ENCODE measurements at places on chromosomes 7 and 10.

DNA sequence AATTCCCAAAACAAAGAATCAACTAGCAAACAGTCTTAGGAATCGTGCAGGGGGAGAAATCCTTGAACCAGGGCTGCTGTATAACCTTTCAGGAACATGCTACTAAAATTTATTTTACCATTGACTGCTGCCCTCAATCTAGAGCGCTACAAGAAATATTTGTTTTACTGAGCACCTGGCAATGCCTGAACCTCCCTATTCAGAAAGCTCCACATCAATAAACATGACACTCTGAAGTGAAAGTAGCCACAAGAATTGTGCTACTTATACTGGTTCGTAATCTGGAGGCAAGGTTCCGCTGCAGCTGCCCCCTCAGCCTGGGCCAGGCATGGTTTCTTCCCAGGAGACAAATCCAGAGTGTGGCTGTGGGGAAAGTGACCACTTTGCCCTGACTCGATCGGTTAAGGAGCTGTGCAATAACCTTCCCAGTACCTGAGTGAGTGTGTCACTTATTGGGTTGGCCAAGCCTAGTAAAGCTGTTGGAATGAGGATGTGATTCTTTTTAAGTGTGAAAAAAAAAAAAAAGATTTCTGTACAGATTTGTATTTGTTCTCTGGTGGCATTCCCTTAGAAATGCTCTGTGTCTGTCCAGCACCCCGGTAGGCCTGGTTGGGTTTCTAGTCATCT is 7.7 kb downstream of the VWA2 start:
- DNase-seq: no peak

- DNase-seq: no peak
Observed at GRCh38 chr10:88121361-88121760, 257.9 kb downstream of the PTEN start.

GRCh38 chr7:109178342-109178741 is 608.7 kb downstream of the DNAJB9 start:
- DNase-seq: no peak

DNA sequence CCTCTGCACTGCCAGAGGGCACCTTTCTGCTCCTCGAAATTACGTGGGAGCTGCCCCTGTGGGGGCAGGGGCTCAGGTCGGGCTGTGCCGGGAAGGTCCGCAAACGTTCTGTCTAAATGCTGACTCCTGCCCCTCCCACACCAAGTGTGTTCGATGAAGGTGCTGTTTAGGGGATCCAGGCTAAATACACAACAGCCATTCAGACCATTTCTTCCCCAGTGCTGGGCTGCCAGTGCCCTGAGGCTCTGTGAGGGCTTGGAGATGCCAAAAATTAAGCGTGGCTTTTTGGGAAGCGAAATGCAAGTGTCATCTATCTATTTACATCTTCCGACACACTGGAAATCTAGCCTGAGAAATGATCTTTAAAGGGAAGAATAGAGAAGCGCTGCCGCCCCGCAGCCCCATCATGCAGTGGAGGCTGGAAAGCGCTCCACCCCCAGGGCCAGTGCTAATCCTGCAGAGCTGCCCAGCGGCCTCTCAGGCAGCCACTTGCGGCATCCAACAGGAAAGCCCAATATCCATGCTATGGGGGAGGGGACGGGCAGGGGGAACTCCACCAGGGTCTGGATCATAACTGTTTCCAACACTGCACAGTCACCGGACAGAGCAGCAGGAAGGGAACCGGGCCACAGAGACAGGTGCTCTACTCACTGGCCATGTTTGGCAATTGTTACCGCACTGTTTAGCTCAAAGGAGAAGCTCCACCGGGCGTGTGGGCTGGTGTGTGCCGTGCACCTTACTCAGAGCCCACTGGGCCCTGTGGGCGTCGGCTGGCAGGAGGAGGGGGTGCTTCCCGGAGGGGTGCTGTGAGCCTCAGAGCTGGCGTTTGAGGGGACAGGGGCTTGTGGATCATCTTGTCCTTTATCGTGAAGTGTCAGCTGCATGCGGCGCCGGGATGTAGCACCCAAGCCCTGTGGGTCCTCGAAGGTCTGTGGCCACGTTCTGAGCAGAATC is 205.5 kb downstream of the DNAJB6 start:
- no peak for DNase-seq

GRCh38 chr10:126398924-126399323 is 10.6 kb upstream of the ADAM12 start:
- DNase-seq: no peak

DNA sequence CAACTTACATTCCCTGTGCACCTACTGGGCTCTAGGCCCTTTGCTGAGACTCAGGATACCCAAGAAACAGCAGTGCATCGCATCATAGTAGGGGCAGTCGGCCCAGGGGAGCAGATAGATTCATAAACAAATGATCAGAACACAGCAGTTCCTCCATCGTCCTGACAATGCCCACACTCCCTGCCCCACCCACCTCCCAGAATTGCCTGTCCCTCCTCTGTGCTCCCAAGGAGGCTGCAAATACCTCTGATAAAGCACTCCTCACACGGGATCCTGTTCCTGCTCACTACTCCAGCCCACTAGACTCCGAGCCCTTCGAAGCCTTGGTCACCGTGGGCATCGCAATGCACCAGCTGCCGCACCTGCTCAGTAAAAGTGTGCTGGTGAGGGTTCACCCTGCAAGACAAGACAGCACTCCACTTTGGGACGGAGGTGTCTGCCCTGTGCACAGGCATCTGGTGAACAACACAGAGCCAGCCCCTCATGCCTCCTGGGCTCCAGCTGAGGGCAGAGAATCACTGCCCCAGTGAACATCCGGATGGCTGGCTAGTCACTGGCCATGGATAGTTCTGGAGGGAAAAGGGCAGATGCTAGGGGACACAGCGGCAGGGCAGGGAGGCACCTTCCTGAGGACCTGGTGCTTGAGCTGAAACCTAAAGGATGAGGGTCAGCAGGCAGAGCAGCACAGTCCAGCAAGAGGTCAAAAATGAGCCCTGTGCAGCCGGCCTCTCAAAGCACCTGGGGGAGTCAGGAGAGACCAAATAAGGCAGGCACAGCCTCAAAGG is 60.7 kb downstream of the TNS3 start:
- no peak for DNase-seq

- DNase-seq: no peak
Observed at GRCh38 chr10:133557381-133557780, 8.0 kb downstream of the SYCE1 start.

DNA sequence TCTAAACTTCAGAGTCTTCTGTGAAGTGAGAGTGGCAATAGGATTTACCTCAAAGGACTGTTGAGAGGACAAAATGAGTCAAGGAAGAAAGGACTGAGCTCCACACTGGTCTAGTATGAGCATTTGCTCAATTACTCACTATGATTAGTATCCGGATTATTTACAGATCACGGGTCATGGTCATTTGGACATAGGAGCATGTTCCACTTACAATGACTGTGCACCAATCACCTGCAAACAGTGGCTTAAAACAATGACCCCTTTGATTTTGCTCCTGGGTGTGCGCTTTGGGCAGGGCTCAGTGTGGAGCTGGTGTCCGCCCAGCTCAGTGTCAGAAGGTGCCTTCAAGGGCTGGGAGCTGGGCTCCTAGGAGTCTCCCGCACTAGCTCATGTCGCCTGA is 225.4 kb downstream of the TCERG1L start:
- DNase-seq: no peak

DNA sequence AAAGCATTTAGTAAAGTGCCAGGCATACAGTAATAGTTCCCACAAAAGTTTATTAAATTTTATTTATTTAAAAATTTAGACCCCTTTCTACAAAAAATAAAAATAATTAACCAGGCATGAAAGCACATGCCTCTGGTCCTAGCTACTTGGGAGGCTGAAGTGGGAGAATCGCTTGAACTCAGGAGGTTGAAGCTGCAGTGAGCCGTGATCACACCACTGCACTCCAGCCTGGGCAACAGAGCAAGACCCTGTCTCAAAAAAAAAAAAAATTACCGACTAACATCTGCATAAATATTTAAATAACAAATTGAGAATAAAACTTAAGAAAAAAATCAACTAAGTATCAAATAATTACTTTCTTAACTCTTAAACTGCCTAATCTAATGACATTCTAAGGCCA is 64.3 kb upstream of the TRIM24 start:
- no peak for DNase-seq

DNA sequence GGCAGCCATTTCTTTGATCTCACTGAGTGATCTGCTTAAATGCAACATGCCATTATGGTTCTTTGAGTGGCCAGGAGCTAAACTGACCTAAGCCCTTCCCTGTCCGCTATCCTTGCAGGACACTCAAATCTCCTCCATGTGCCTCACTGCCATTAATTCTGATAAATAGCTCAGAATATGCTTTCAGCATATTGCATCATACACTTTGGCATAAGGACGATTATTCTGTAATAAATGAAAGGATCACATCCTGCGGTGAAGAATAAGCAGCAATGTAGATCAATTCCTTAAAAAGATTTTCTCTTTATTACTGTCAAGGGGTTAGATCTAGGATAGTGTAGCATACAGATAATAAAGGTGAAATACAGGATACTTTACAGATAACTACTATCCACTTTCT is 231.8 kb upstream of the CTBP2 start:
- no peak for DNase-seq

DNA sequence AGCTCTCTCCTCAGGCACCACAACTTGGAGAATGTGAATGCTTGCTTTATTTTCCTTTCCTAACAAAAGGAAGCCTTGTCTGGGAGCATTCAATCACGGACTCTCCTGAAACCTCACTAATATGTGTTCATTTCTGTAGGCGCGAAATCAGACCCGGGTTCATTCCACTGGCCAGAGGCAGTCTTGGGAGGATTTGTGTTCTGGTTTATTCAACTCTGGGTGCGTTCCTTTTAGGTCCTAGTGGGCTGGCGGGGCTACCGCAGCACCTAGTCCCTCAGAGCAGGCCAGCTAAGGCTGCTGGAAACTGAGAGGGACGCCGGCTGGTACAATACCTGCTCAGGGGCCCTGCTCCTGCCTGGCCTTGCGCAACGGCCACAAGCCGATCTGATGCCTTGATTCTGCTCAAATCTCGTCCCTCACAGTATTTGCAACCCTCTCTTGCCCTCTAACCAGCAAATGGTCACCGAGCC is 7.5 kb downstream of the HOXA4 start:
- no peak for DNase-seq

DNA sequence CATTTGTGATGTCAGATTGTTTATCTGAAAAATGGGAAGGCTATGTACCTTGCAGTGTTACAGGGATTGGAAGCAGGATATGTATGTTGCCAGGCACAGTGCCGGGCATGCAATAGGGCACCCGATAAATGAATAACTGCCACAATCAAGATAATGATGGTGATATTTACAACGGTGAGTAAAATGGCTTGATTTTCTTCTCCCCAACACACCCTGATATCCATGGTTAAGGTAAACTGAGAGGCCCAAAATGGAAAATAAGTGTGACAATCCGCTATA is 108.3 kb downstream of the CYP26A1 start:
- no peak for DNase-seq

DNA sequence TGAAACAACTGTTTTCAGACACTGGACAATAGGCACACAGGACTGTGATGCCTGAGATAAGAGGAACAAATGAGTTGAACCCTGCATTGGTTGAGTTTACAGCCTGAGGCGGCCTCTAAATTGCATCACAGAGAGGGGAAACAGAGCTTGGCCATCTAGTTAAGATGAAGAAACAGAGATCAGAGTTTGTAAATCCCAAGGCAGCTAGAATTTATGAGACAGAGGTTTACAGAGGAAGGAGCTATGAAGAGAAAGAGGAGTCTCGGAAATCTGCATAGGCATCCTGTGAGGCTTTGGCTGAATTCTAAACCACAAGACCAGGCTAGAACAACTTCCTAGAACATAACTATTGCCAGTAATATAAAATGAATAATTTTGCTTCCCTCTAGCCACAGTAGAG is 41.0 kb upstream of the OIT3 start:
- no peak for DNase-seq

DNA sequence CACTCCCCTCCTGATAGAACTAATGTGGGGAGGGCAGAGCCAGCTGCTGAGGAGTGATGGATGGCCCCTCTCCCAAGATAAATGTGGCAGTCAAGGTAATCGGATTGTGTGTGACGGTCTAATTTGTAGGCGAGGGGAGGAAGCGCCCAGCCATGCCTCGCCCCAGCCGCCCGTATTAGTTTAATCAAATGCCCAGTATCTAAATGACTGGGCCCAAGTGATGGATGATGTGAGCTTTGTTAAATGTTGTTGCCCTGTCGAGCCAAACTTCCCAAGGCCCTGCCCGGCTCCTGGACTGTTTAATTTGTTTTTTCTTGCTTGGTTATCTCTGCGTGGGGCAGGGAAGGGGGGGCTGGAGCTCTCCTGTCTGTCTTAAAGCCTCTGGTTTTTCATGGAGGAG is 88.4 kb upstream of the PPIF start:
- no peak for DNase-seq

DNA sequence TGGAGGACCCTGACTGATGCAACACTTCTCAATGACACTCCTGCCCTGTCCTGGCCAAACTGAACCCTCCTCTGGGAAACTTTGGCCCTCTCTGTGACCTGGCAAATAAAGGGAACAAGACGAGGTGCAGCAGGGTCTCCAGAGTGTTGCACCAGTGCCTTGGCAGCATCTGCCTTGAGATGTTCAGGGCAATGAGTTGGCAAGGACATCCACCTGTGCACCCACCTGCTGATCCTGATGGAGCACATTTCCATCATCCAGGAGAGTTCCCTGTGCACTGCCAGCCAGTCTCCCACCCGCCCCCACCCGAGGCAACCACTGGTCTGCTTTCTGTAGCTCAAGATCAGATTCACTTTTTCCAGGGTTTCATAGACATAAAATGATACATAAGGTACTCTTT is 407.4 kb downstream of the GRID1 start:
- no peak for DNase-seq

DNA sequence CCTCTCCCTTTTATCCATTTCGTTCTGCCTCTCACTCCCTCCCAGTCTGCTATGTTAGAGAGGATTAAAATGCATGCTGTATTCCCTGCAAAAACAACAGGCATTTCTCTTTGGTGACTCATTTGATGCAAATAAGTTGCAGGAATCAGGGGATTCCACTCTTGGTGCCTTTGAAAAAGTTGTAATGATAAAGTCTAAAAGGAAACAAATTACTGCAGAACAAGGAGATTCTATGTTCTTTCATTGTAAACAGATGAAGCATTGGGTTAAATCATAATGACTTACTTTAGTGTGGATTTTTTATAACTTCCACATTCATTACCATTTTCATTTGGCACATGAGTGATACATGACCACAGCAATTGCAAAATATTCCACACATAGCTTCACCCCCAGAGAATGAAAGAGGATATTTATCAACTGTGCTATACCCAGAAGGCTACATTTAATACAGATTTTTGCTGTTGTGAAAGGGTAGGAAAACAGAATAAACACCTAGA is 33.4 kb upstream of the ABLIM1 start:
- no peak for DNase-seq

DNA sequence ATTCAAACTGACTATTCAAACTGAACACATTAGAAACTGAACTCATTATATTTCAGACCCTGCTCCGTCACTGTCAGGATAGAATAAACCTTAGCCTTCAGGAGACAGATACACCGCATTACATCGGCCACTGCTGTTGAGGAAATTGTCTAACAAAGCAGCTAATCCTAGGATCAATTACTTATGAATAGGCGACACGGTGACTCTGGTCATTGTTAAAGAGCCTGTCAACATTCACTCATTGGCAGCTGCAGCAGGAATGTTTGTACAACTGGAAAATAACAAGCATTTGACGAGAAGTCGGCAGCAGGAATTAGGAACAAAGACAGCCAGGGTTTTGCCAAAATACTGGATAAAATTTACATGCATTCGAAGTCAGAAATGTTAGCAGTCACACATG is 112.0 kb upstream of the MKX start:
- DNase-seq: no peak

GRCh38 chr10:30848396-30849032 is 183.2 kb downstream of the ZNF438 start:
- DNase-seq: no peak

Measured in GM13976 (cell line).